ENCODE measurements at places on chromosomes 5 and 9.
A peak's percentile ranks its signal among the peaks of the same experiment; 100 is the strongest.

DNA sequence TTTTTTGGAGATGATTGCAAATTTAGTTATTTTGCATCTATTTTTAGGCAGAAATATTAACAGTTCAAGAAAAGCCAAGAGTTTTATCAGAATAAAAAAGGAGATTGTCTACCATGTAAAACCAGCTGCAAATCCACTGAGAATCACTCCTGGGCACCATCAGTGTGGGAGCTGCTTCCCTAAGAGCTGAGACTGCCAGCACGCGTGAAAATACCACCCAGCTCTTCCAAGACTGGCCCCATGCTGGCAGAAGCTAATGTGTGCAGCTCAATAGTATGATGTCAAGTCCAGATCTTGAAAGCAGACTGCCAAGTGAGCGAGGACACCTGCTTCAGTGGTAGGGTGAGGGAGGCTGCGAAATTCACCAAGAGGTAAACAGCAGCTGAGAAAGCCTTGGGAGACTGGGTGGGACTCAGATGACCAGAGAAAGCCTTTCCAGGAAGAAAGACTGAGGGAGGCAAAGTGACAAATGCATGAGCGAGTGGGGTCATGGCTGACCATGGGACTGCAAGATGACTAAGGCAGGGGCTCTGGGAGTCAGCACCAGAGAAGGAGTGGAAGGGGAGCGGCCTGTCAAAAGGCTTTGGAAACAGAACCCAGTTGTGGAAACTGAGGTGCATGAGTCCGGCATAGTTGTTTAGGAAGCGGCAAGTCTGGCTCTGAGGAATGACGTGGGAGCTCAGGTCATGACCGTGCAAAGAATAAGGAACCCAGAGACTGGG is 200.9 kb downstream of the GADD45G start:
- no peak for DNase-seq

DNA sequence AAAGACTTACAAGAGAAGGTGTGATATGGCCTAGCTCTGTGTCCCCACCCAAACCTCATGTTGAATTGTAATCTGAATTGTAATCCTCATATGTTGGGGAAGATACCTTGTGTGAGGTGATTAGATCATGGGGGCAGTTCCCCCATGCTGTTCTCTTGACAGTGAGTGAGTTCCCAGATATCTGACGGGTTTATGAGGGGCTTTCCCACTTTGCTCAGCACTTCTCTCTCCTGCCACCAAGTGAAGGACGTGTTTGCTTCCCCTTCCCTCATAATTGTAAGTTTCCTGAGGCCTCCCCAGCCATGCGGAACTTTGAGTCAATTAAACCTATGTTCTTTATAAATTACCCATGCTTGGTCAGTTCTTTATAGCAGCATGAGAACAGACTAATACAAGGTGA is 49.0 kb downstream of the CDO1 start:
- DNase-seq, result no peak

DNA sequence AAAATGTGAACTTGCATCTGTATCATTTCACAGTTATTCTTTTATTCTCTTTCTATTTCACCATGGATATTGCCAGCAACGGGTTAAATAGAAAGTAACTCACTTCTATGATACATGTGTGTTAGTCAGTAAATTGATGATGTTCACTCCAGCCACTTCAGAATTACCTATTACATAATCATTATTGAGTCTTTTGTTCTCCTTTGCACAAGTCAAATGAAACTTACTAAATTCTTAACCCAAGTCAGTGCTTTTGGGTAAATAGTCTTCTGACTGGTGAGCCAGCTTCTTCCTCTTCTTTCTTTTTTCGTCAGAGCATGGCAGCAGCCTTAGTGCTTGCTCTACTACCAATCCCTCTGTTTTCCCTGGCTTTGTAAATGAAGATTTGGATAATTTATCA is 344.3 kb downstream of the RAB3C start:
- no peak for DNase-seq

- DNase-seq, result no peak
Observed at GRCh38 chr5:131542723-131543122, 92.3 kb downstream of the RAPGEF6 start.

GRCh38 chr9:7137571-7137970 is 379.8 kb downstream of the KDM4C start:
- DNase-seq, result no peak

DNA sequence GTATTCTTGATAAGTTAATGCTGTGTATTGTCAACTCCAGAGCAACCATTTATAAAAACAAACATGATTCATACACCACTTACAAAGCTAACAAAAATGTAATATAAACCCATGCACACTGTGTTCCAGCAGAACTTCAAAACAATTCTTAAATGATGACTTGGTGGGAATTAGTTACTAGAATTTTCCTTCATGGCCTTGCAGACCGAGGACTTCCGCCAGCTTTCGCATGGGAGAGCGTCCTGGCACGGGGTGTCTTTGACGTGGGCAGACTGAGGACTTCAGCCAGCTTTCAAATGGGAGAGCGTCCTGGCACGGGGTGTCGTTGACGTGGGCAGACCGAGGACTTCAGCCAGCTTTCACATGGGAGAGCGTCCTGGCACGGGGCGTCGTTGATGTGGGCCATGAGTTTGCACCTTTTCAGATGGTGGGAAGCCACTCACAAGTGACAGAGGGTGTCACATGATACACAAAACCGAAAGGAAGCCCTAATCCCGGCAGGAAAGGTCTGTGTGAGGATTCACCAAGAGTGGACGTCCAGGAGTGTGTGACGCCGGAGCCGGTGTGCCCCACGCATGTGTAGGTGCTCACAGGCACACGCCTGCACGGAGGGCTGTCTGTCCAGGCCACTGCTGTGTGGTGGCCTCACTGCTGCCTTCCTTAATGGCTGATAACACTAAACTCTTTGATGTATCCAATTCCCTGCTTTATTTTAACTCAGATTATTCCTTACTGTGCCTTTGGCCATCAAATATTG is 211.3 kb upstream of the IRX4 start:
- no peak for DNase-seq

DNA sequence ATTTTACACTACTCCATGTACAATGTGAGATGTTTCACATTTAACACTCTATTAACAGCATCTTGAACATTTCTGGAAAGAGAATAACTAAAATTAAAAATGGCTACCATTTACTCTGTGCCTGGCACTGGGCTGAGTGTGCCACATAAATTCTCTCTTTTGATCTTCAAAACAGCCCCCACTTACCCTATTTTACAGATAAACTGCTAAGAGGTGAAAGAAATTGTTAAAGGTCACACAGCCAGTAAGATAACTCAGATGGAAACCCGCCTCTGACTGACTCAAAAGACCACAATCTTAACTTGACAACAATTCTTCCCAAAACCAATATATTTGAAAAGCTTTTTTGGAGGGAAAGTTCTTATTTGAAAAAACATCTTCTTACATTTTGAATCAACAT is 97.3 kb downstream of the MAPKAP1 start:
- no peak for DNase-seq

DNA sequence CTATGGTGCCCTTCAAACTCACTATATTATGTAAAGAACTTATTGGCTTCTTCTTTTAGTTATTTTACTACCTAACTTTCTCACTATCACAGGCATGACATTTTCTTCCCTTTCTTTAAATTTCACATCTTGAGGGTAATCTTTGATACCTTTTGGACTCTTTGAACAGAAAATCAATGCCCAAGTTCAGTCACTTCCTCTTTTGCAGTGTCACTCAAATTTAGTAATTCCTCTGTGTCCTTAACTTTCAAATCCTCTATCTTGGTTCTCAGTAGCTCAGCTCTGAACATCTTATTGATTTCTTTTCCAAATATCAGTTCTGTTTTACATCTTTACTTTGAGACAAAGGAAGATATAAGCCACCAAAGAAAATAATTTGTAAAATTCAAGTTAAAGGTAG is 25.5 kb downstream of the CNTLN start:
- DNase-seq, result no peak

GRCh38 chr9:76366275-76366674 is 28.0 kb downstream of the RFK start:
- DNase-seq, result no peak

DNA sequence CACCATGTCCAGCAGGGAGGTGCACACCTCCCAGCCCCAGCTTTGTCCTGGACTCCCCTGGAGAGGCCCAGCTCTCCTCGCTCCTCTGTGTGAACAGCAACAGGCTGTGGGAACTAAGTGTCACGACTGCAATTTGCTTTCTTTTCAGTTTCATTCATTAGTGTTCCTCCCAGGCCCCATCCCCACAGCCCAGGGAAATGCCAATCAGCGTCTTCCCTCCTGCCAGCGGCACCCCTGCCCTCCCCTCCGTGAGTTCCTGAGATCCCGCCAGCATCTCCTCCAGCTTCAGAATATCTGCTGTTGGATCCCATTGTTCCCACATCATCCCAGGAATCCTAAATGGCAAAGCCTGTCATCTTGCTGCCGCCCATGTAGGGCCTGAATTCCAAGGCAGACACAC is 13.1 kb upstream of the RPL26L1 start:
- DNase-seq, result no peak

DNA sequence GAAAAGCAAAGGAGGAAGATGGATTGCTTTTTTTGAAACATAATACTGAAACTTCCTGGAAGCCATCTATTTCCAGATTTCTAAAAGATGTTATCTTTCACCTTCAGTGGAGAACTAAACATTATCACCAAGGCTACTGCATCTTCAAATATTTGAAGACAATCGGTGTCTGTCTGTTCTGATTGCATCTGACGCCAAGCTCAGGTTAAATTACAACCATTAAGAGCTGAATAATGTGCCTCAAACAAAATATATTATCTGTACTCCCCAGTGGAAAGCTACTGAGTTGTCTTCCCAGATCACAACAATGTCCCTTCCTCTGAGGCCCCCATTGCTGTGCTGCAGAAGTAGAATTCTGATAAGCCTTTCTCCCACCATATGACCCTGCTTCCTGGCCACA is 342.3 kb downstream of the PLK2 start:
- no peak for DNase-seq

DNA sequence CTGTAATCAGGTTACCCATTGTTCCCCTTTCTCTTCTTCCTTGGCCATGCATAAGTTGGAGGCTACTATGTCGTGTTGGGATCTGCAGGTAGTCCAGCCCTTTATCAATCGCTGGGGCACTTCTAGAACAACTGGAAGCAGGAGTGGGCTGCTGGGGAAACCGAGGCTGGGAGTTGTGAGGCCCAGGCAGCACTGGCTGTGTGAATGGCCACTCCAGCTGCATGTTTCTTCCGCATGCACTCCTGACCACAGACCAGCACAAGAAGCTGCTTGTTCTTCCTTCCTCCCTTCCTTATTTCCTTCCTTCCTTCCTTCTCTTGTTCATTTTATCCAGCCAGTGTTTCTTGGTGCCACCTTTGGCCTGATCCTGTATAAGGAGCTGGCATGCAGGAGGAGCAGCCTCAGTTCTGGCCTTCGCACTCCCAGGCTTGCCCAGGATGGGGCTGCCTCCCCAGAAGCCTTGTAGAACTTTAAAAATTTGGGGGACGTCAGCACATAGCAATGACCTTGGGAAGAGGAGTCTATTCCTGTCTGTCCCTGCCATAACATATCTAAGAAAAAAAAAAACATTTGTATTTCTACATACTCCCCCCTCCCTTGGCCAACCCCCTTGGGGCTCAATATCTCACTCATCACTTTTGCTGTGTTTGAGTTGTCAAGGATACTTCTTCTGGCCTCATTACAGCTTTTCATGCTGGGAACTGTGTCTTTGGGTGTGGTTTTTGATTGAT is 20.8 kb upstream of the CXCL14 start:
- peak; percentile 38 for DNase-seq

- DNase-seq, result peak; percentile 60
Observed at GRCh38 chr5:124963236-124963919, 216.9 kb upstream of the ZNF608 start.

- peak; percentile 59 for DNase-seq
Observed at GRCh38 chr5:16467363-16468219, 2.0 kb upstream of the ZNF622 start.

- no peak for DNase-seq
Observed at GRCh38 chr5:32453916-32454315, 9.4 kb upstream of the ZFR start.

GRCh38 chr9:134335061-134335460 is 8.8 kb downstream of the RXRA start:
- no peak for DNase-seq

- DNase-seq, result no peak
Observed at GRCh38 chr9:125784286-125785049, 37.3 kb downstream of the PBX3 start.

GRCh38 chr5:157770665-157771064 is 27.2 kb downstream of the LSM11 start:
- DNase-seq, result no peak

DNA sequence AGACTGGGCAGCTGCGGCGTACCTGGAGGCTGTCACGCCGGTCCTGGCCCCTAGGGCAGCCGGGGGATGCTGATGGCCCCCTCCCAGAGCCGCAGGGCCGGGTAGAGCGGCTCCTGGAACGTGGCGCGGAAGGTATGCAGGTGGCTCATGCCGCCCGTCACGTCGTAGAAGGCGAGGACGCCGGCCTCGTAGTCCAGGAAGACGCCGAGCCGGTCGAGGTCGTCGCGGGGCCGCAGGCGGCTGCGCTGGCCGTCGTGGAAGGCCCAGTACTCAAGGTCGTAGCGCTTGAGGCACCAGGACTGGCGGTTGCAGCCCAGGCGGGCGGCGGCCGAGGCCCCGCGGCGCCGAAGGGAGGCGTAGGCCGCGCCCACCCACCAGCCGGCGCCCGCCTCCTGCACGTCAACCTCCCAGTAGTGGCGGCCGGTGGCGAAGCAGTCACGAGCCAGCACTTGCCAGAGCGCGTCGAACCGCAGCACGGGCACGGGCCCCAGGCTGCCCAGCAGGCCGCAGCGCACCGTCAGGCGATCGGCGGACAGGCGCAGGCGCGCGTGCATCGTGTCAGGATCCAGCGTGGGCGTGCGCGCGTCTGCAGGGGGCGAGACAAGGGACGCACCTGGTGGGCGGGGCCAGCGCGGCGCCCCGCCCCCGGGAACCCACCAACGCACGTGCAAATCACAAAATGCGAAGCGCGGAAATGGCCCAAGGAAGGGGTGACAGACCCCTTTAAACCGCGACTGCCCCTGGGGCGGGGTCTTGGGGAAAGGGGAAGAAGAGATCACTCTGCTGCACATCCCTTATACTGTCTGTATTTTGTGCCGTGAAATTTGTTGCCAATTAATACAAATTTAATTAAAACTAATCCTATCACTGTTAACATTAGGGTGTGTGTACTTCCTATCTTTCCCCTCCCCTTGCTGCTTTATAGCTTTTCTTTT is 31.2 kb downstream of the NANS start:
- DNase-seq, result peak; percentile 87

- no peak for DNase-seq
Observed at GRCh38 chr5:73390972-73391371, 57.6 kb downstream of the FOXD1 start.

DNA sequence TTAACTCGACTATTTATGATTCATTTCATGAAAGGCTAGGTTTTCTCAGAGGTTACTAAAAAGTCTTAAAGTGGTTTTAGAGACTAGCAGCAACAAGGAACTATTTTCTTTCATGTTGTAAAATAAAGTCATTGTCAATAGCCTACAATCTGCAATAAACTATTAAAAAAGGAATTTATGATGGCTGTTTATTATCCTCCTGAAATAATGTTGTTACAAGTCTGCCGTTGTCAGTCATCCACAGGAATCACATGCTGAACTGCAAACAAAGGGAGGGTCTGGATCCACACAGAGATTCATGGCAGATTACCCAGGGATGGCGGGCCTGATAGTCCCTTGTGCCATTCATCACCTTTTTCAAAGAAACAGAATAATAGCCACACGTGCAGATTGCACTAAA is 49.2 kb downstream of the TMEM174 start:
- no peak for DNase-seq
